Natural killer cell treated with Interleukin-12 subunit alpha and Interleukin-12 subunit beta and Interleukin-15 and Interleukin-18, amount 100 ng/mL, for 72 hours (primary cell): ENCODE measurements at places on chromosomes 1 and 21. TPM values are rescaled to one million over a fixed set of nuclear protein-coding genes. Genes with fewer than 3 reads are reported as not detected.

GRCh38 chr1:6488602-6489382 lies 2.7 kb downstream of the PLEKHG5 start:
- DNase-seq = no peak

GRCh38 chr21:45455674-45456583 lies 51.0 kb downstream of the COL18A1 start:
- DNase-seq = no peak

GRCh38 chr1:214935258-214935657 lies 147.3 kb upstream of the KCNK2 start:
- no peak for DNase-seq

GRCh38 chr1:92031281-92032110 lies 1.7 kb downstream of the EPHX4 start:
- no peak for DNase-seq

DNA sequence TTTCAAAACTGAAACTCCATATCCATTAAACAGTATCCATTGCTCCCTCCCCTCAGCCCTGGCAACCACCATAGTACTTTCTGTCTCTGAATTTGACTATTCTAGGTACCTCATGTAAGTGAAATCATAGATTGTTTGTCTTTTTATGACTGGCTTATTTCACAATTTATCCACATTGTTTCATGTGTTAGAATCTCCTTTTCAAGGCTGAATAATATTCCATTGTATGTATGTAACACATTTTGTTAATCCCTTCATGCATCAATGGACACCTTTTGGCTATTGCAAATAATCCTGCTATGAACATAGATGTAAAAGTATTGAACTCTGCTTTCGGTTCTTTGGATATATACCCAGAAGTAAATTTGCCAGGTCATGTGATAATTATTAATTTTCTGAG lies 37.5 kb downstream of the AGO3 start:
- DNase-seq = no peak

Gene DCDC2B
- 0.19 TPM for total RNA-seq

DNA sequence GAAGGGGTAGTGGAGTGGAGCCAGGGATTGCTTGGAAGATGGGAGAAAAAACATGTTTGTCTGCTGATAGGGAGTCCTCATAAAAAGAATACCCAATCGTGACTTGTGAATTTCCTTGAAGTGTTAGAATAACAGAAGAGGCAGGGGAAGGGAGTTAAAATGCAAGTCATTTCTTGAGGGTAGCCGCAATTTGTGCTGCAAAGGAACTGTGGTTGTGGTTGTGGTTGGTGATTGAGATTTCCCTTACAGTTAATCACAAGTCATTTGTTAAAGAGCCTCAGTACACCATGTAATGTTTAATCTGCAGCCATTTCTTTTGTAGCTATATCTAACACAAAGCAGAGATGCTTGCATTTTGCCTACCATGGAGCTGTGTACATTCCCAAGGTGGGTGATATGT lies 38.5 kb upstream of the EGLN1 start:
- peak; percentile 85 for DNase-seq

Gene C1orf94
- not detected for total RNA-seq

DNA sequence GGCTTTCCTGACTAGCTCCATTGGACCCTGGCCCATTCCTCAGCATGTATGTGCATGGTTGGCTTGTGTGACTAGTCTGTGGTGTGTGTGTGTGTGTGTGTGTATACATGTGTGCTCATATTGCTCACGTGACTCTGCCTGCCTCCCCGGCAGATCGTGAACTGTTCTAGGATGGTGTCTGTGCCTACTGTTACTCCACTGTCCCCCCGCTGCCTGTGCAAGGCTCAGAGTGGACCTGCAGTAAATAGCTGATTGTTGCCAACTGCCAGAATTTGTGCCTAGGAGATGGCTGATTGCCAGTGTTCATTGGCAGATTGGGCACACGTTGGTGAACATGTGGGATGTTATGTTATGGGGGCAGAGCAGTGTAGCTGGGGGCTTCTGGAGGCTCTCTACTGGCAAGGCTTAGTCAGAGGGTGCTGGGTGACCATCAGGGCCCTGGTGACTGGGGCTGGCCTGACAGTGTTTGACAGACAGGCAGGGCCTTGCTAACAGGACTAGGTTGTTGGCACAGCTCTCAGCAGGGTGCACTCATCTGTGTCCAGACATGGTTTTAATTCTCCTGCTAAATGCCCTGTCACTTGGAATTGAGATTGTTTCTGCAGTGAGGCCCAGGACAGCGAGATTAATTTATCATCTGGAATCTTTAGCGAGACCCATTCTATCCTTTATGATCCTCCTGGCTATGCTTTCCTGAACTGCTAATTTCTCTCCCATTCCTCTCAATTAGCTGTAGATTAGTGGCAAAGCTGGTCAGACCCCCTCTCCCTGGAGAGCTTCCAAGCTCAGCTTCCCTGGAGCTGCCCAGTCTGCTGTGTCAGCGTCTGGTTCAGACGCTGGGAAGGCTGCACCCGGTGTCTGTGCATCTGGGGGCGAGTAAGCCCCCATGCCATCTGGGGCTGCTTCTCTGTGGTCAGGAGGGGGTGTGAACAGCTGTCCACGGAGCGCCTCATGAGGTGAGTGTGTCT lies 20.8 kb downstream of the SLC6A17 start:
- no peak for DNase-seq

Gene RIT1
- 40.2 TPM for total RNA-seq

- DNase-seq = no peak
Observed at GRCh38 chr1:91844862-91845528, 41.0 kb downstream of the TGFBR3 start.

DNA sequence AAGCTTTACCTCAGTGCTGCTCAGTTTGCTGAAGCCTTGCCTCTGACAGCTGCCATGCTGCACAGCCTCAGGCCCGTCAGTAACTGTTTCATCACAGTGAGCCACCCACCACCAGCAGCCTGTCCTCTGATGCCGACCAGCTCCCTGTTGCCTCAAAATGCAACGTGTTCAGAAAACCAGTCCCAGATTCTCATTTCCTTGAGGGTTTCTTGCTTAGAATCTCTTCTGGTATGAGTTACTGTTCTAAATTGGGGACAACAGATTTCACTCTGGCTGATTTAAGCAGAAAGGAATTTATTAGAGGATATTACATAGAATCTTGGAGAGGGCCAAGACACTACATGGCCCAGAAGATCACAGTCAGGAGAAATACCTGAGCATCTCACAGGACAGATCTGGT lies 11.0 kb downstream of the UBL4B start:
- no peak for DNase-seq

- DNase-seq = no peak
Observed at GRCh38 chr1:248622570-248623001, 12.3 kb downstream of the OR2T11 start.

DNA sequence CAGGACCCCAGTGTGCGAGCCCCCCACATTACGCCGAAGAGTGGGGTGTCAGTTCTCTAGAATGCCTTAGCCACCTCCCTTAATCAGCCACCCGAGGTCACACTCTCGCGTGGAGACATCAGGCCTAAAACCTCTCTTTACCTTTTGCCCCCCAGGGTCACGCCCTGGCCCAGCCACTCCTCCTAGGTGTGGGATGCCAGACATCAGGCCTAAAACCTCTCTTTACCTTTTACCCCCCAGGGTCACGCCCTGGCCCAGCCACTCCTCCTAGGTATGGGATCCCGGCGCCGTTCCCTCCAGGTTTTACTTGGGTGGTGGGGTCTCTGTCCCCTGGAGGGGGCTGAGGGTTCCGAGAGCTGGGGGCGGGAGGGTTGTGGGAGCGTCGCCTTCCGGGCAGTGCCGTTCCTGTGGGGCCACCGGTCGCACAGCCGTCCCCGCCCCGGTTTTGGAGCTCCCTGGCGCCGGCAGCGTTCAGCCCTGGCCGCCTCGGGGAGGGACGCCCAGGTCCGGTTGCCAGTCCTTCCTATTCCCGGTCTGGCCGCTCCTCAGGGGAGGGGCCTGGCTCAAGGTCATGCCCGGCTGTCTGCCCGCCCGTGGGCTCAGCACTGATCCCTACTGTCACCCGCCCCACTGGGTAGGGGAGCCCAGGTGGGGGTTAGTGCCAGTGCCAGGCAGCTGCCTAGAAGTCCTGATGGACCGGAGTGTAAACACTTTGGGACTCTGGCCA lies 882 bp downstream of the VPS13D start:
- no peak for DNase-seq

DNA sequence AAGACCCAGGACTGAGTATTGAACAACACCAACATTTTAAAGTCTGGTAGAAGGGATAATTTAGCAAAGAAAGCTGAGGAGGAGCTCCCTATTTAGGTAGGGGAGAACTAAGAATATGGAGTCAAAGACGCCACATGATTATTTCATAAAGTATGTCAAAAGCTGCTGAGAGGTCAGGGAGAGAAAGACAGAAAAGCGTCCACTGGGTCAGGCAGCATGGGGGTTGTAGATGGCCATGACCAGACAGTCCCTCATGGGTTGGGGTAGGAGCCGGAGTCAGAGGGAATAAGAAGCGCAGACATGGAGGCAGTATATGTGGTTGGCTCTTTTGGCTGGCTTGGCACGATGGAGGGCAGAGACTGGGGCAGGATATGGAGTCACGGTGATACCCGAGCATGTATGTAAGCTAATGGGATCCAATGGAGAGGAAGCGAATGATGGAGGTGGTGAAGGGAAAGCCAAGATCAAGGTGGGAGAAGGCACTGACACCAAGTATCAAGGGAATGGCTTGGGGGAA lies 4.8 kb downstream of the C1orf115 start:
- no peak for DNase-seq
